NCI-H226 (cell line): ENCODE measurements at places on chromosomes 3 and 15.

DNA sequence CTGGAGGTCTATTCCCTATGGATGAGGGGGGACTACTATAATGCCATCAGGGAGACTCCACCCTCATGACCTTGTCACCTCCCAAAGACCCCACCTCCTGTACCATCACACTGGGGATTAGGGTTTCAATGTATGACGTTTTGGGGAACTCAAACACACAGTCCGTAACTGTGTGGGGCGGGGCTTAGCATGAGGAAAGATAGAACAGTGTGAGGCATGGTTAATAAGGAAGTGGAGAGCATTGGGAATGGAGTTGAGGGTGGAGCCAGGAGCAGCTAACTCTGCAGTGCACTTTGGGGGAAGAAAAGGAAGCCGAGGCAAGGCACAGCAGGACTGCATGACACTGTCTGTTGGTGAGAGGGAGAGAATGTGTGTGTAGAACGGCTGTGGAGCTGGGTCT is 90.9 kb upstream of the AGBL1 start:
- DNase-seq = no peak

DNA sequence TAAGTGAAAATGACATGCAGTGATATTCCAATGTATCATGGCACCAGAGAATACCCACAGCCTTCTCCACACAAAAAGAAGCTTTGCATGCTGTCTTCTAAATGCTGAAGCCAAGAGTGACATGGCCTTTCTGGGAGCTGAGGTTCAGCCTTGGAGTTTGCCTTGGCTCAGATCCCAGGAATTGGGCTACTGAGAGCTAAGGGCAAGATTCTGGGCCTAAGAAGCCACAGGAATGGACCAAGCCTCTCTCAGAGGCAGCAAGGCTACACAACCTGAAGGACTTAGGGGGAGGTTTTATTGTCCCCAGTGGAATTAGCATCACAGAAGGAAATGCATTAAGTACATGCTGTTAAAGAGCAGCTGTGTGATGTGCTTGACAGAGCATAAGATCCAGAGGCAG is 1078.5 kb downstream of the TUSC7 start:
- DNase-seq = no peak

DNA sequence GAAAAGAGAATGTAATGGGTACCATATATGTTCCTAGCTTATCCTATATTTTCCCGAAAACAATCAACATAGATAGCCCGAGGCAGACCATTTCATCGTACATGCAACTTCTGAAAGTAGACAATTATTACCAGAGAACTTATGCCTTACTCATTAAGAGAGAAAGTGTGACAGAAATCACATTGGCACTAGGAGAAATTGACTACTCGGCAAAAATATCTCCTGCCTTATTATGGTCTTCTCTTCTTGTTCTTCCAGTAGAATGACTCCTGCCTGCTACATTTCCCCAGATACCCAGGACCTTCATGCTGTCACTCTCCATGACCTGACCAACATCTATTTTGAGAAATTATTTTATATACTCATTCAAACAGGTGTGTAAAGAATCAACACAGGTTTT is 1015.7 kb downstream of the TUSC7 start:
- no peak for DNase-seq

- DNase-seq = no peak
These were observed 151.7 kb upstream of the GRM7 start for GRCh38 chr3:6709178-6709577.

GRCh38 chr3:23136054-23136453 is 67.1 kb upstream of the UBE2E2 start:
- DNase-seq = no peak
